ENCODE measurements at places on chromosomes 2 and 18. TPM values are rescaled to one million over a fixed set of nuclear protein-coding genes. Genes with fewer than 3 reads are reported as not detected.

DNA sequence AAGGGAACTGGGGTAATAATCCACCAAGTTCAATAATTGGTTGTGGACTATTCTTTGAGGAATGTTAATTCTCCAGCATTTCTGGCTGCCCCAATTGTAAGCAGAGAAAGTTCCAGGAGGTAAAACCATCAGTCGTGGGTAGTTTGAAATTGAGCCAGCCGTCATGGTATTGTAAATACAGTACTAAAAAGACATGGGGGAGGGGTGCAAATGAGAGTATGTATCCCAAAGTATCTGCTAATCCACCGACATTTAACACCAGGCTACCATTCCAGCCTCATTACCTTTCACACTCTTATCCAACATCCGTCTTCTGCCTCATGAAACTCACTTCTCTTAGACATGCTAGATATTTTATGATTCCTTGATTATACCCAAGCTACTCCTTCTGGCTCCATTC lies 507.9 kb downstream of the ERBB4 start:
- H3K36me3 ChIP-seq = no peaks in the 10 kb centered on the region
- H3K27me3 ChIP-seq = no peaks in the 10 kb centered on the region
- no peak overlapping the region for H3K4me3 ChIP-seq
- no peak overlapping the region for H3K27ac ChIP-seq
- no peak for DNase-seq

The C2orf80 gene
- not detected for total RNA-seq

GRCh38 chr18:79884294-79884962 lies 67.0 kb downstream of the SLC66A2 start:
- DNase-seq = no peak
- H3K27me3 ChIP-seq = peaks cover 8% of the 10 kb centered on the region
- H3K4me1 ChIP-seq = no peaks in the 10 kb centered on the region
- H3K27ac ChIP-seq = no peak overlapping the region
- no peaks in the 10 kb centered on the region for H3K36me3 ChIP-seq

DNA sequence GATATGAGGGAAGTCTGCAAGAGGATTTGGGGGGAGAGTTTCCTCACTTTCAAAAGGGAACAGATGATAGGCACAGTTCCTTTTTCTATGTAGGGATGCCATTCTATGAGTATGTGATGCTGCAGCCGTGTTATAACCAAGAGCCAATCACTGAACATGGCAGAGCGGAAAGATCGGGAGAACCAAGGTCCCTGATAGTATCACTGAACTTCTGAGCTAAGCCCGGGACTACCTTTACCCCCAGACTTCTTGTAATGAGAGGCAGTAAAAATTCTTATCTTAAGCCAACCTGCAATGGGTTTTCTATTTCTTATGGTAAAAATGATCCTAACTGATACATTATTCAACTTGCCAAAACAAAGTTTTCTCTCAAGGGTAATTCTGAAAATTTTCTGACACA lies 21.6 kb upstream of the SLC1A4 start:
- no peak for DNase-seq
- H3K4me1 ChIP-seq = peaks cover 9% of the 10 kb centered on the region
- no peak overlapping the region for H3K4me3 ChIP-seq
- no peak overlapping the region for H3K27ac ChIP-seq
- no peaks in the 10 kb centered on the region for H3K27me3 ChIP-seq
- no peaks in the 10 kb centered on the region for H3K36me3 ChIP-seq

The LOXL3 gene
- 0.48 TPM for total RNA-seq

The PCBP1 gene
- total RNA-seq = 96.8 TPM

The PPM1G gene
- 51.9 TPM for total RNA-seq

All from esophagus squamous epithelium (tissue), 5 donors.